ENCODE measurements at places on chromosomes 16 and 17.

DNA sequence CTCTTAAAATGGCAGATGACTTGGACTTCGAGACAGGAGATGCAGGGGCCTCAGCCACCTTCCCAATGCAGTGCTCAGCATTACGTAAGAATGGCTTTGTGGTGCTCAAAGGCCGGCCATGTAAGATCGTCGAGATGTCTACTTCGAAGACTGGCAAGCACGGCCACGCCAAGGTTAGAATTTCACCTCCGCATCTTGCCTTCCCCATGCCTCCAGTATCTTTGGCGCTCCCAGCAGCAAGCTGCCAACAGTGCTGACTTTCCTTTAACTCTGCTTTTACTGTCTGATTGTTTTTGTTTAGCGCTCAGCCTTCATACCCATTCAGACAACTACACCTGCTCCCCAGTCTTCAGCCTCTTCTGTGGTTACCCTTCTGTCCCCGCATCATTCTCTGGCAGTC lies 2.2 kb downstream of the EIF5A start:
- no peak for DNase-seq

DNA sequence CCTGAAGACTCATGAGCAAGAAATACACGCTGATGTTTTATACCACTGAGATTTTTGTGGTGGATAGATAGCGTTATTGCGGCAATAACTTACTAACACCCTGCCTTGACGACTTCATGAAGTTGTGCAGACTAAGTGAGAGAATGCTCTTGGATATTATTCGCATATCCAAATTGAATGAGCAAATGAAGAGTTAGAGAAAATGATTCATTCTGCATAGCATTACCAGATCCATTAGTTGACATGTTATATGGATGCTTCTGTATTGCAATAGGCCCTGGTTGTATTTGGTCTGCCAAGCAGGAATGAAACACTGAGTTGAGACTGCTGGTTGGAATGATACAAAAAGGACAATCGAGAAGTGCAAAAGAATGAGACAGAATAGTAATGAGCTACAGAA lies 247.3 kb downstream of the CA10 start:
- DNase-seq: no peak

DNA sequence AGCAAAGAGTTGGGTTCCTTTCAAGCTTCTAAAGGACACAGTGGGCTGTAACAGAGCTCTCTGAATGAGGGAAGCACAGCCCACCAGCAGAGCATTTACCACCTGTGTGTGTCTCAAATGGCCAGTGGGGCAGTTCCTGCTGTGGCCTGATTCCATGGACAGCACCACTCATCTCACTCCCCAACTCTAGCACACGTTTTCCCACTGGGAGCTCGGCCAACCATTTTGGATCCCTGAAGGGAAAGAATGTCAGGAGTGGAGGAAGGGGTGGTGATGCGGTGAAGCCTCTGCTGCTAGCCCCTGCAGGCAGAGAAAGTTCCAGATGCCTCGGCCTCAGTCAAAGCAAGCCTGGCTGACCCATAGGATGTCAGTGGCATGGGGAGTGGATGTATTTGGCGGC lies 86.6 kb downstream of the PLXDC1 start:
- DNase-seq: no peak

GRCh38 chr17:75769536-75769935 lies 4.5 kb upstream of the GALK1 start:
- DNase-seq: no peak
